ENCODE measurements at places on chromosomes 1 and 21.
A peak's percentile ranks its signal among the peaks of the same experiment; 100 is the strongest.

DNA sequence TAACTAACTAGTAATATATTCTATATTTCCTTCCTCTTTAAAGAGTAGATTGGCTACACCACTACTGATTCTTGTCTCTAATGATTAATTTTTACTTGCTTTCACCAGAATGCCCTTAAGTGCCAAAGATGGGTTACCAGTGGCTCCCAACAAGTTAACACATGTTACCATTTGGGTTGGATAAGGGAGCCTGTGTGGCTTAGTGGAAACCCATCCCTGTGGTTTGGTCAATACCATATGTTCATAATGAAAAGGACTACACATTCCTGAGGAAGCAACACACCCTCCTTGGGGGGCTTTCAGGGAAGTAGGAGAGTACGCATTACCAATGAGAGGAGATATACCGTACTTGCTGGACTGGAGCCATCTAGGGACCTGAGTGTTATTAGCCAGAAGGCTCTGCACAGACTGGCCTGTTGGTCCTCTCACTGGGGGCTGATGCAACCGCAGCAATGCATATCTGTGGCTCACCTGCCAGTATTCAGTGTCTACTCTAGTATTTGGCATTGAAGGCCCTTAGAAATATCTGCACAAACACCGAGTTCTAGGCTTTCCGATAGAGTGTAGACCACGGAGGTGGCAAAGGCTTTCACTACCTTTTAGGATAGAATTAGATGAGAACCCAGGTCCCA lies 29.3 kb upstream of the PLXNA2 start:
- no peak for DNase-seq

- DNase-seq: no peak
These were observed 83.5 kb downstream of the HHAT start for GRCh38 chr1:210412240-210412639.

- peak; percentile 2 for DNase-seq
These were observed 385.0 kb upstream of the NFIA start for GRCh38 chr1:60697204-60697994.

GRCh38 chr1:211951856-211952255 lies 83.5 kb downstream of the INTS7 start:
- peak; percentile 33 for DNase-seq

- DNase-seq: no peak
These were observed 28.2 kb upstream of the SLC30A1 start for GRCh38 chr1:211606914-211607753.

- no peak for DNase-seq
These were observed 58.8 kb upstream of the MAP1LC3C start for GRCh38 chr1:242057745-242058115.

DNA sequence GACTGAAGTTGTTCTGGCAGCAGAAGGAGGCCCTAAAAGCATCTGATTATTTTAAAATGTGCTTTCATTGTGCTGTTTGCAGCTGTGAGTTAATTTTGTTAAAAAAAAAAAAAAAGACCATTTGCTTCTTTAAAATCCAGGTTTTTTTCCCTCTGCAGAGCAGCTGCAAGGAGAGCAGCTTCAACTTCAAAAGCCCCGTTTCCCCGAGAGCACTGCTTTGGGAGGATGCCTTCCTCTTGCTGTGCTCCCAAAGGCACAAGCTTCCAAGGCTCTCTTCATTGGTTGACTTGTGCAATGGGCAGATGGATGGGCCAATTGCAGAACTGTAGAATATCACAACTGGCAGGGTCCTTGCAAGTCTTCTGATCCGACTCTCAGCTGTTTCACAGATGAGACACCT lies 459.2 kb upstream of the PKN2 start:
- no peak for DNase-seq

DNA sequence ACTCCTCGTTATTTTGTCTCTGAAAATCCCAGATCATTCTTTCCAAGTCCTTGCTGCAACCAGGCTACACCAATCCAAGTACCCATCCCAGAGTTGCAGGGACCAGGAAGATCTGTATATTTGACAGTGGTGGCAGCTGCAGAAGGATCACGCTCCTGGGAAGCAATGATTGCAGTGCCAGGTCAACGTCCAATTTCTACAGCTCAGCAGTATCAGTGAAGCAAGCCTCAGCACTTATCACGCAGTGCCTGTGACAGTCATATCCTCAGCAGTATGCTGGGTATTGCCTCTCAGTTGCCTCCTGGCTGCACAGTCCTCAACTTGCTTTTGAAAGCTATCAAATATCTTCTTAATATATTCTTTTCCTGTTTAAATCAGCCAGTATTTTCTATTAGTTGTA lies 66.7 kb downstream of the BARHL2 start:
- DNase-seq: no peak

GRCh38 chr1:195336812-195337211 lies 1271.4 kb downstream of the KCNT2 start:
- DNase-seq: no peak

DNA sequence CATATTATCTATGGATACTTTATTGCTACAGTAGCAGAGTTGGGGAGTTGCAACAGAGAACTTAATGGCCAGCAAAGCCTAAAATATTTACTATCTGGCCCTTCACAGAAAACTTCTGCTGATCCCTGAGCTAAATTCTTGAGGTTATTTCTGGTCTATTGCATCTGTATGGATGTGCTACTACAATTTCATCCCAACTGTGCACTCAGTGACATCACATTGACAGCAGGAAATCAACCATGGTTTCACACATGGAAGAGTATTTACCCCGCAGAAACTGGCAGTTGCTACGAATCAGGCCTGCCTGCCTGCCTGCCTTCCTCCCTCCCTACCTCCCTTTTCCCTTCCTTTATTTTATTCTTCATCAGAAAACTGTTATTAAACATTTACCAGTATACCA lies 12.1 kb downstream of the CLCA2 start:
- DNase-seq: peak; percentile 67

- no peak for DNase-seq
These were observed 1.6 kb downstream of the CLIC6 start for GRCh38 chr21:34670220-34670961.

- peak; percentile 70 for DNase-seq
These were observed 326.0 kb downstream of the BARHL2 start for GRCh38 chr1:90391126-90391525.

DNA sequence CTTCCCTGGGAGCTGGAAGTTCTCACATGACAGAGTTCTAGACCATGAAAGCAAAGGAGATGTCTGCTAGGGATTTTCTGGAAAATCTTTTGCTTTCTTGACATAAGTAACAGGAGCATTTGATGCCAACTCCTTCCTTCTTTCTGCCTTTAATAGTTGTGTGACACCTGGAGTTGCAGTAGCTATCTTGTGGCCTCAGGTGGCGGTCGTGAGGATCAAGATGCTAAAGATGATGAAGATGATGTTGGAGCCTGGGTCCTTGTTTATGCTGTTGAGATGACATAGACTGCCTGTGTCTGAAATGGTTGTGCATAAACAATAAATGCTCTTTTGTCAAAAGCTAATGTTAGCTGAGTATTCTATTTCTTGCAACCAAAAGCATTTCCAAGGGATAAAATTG lies 32.7 kb upstream of the KIRREL1 start:
- DNase-seq: no peak

DNA sequence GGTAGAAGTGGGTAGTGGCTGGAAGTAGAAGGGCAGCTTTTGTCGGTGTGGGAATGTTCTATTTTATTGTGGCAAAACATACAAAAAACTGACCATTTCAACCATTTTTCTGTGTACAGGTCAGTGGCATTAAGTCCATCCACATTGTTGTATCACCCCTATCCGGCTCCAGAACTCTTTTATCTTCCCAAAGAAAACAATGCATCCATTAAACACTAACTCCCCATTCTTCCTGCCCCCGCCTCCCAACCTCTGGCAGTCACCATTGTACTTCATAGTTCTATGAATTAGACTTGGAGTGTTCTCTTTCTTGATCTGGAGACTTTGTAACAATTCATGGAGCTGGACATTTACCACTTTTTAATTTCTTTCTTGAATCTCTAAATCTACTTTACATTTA lies 55.7 kb downstream of the DEGS1 start:
- DNase-seq: no peak

- no peak for DNase-seq
These were observed 81.9 kb upstream of the ARTN start for GRCh38 chr1:43851561-43852338.

DNA sequence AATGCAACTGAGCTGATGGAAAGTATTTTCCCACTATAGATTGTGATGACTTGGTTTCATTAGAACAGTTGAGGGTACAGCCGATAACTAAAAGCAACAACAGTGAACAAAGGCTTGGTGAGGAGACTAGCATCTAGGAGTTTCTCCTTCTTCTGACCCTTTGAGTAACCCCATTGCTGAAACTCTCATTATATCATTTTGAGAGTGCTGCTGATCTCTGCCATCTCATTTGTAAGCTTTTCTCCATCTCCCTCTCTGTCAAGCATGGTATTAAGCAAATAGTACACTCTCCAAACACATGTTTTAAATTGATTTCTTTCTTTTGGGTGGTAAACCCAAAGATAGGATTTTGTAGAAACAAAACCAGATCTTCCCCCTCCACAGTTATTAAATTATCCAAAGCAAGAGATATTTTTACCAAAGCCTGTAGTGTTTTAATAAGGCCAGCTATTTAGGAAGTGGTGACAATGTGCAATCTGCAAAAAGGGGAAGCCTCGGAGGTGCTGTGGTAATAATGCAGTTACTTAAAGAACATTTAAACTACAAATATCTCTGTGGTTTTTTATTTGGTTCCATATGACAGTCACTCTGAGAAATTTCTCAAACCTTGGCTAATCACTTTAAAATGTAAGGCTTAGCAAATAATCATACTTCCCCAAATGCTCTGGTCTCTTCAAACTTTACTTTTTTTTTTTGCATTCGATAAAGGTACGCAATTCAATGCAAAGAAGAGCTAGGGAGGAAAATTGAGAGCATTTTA lies 287.5 kb downstream of the HLX start:
- DNase-seq: no peak

DNA sequence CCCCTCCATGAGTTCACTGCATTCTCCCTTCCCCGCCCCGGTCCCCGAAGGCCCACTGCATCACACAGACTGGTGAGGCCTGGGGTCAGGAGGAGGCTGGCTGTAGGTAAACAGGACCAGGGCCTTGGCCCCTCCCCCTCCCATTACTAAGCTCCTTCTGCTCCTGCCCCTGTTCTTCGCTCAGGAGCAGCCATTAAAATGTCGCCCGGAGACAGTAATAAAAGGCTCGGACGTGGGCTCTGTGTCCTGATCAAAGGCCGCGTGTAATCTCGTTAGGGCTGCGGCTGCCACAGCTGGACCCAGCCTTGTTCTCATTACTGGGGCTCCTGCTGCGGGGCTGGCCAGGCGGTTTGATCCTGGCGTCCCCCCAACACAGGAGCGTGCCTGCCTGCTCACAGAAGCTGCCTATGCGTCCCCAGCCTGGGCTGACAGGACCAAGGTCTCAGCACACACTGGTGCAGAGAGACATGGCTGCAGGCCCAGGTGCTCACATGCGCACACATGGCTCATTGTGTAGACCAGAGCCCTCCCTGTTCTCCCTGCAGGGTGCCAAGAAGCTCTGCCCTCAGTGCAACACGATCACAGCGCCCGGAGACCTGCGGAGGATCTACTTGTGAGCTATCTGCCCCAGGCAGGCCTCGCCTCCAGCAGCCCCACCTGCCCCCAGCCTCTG lies 24.0 kb downstream of the TMEM53 start:
- no peak for DNase-seq

DNA sequence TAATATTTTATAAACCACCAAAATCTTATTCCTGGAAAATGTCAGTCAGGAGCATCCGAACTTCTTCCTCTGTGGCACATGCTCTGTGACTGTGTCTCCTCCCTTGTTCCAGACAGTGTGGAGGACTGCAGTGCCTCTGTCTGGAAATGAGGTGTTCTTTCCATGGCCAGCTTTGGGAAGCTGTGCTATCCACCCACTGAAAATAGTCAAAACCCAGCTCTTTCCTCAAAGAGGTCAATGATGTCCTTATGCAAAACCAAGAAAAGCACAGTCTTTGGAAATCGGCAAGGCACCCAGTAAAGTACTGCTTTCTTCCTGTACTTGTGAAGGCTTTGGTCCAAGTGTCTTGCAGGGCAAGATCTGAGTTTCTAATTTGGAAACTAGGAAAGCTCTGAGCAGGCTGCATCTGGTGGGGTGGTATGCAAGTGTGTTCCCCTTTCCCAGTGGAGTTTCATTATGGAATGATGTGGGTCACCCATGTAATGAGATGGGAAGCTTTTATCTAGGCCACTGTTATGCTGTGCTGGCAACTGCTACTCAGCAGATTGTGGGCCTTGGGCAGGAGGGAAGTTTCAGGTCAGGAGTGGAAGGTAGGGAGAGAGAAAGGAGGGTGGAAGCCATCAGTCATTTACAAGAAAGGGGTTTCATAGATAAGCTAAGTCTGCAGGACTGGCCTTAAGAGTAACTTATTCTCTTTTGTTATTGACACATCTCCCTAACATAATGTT lies 6.0 kb downstream of the KIAA0040 start:
- DNase-seq: no peak

- no peak for DNase-seq
These were observed 12.3 kb downstream of the SLC44A3 start for GRCh38 chr1:94832446-94832845.

GRCh38 chr1:87144316-87144895 lies 184.3 kb upstream of the LMO4 start:
- no peak for DNase-seq

- DNase-seq: no peak
These were observed 13.6 kb downstream of the MTR start for GRCh38 chr1:236808564-236809130.

GRCh38 chr1:43912607-43913006 lies 21.0 kb upstream of the ARTN start:
- DNase-seq: peak; percentile 60

Measured in astrocyte of the cerebellum (primary cell).